ENCODE measurements at places on chromosomes 1 and 21.

GRCh38 chr1:160789051-160789701, 6.8 kb upstream of the LY9 start:
- DNase-seq, result no peak

- DNase-seq, result no peak
Observed at GRCh38 chr1:103180660-103181059, 72.3 kb upstream of the COL11A1 start.

DNA sequence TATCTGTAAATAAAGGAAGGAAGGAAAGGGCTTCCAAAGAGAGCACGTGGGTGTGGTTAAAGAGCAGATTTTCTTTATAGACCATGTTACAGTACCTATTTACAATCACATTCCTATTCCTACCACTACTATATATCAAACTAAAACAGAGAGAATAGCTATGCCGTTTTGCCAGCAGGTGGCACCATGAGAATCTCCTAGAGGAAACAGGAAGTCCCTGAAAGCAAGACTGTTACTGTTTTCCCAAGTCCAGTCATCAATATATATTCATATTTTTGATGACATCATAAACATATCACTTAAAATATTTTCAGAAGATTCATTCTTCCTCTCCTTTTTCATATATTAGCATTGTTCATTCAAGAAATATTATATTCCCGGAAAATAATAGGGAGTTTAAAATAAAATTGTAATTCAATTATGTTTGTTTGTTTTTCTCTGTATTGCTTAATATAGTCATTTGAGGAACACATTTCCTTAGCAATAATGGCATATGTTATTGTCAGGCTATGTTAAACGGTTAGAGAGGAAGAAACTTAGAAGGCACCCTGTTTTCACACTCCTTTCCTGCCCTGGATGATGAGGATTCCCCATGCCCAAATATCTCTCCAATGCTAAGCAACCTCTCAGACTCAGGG, 6.6 kb downstream of the CCDC190 start:
- DNase-seq, result no peak

DNA sequence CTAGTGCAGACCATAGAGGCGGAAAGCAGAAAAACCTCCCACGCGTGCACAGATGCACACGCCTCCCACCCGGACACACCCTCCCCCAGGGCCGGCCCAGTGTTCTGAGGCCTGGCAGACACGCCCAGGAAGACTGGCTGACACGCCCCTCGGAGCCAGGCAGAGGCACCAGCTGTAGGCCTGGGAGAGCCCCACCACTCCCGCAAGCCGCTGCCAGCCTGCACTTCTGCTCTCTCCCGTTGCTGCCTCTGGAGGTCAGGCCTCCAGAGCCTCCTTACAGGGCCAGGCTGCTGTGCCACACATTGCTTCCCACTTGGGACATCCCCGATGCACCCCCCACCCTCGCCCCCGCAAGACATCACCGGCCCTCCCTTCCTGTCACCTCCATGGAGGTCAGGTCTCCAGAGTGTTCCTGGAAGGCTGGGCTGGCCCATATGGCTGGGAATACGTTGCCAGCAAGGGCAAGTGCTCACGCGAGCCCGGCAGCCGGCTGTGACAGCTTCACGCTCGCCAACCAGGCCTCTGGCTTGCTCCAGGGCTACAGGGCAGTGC, 40.4 kb downstream of the CASZ1 start:
- peak; percentile 65 for DNase-seq

DNA sequence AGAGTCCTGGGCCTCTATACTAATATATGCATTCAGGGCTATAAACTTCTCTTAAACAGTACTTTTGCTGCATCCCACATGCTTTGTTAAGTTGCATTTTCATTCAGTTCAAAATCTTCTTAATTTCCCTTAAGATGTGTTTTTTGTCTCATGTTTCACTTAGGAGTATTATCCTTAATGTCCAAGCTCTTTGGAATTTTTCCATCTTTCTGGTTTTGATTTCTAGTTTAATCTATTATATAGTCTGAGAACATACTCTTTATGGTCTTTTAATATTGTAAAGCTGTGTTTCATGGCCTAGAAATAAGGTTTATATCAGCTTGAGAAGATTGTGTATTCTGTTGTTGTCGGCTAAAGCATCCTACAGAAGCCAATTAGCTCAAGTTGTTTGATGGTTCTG, 1041.8 kb downstream of the PLA2G4A start:
- no peak for DNase-seq

GRCh38 chr1:81920886-81921285, 120.2 kb downstream of the ADGRL2 start:
- no peak for DNase-seq

- DNase-seq, result no peak
Observed at GRCh38 chr1:206463137-206463536, 7.1 kb upstream of the IKBKE start.

DNA sequence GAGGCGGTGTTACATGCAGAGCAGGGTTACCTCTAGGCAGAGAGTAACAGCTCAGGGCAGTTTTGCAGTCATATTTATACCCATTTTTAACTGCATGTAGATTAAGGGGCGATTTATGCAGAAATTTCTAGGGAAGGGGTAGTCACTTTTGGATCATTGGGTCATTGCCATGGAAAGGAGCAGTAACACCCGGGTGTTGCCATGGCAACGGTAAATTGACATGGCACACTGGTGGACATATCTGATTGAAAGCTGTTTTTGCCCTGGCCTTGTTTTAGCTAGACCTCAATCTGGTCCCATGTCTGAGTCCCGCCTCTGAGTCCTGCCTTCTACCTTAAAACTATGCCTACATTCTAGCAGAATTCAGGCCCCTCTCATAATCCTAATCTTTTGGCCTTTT, 11.8 kb upstream of the USP1 start:
- DNase-seq, result no peak

DNA sequence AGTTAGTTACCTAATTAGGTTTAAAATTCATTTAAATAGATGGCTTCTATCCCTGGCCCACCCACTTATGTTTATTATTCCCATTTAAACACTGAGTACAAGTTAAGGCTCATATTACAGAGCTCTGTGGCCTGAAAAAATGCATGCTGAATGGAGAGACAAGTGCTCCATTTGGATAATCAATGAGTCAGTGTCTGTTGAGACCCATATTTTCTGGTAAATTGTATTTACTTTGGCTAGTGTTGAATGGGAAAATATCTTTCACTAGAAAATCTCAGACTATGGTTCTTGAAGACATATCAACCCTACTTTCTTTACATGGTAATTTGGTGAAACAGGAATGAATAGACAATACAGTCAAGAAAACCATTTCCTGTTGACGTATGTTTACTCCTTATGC, 356.0 kb downstream of the S1PR1 start:
- no peak for DNase-seq

- no peak for DNase-seq
Observed at GRCh38 chr1:28249866-28250295, 9.4 kb upstream of the SESN2 start.

- no peak for DNase-seq
Observed at GRCh38 chr1:93817819-93818569, 61.0 kb downstream of the DNTTIP2 start.

DNA sequence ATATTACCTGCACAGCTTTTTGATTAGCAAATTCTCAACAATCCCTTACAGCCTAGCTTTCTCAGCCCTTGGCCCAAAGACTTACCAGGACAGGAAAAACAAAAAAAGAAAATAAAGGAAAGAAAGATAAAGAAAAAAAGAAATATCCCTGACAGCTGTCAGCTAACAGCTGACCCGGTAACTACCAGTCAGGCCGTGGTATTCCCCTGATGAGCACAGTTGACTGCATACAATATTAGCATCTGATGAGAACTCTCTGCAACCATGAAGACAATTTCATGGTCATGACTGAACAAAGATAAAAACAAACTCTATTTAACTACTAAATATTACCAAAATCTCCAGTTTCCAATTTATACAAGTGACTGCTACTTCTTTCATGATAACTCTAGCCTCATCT, 798.8 kb downstream of the PLA2G4A start:
- no peak for DNase-seq

GRCh38 chr1:27690183-27690582, 18.2 kb upstream of the IFI6 start:
- no peak for DNase-seq

DNA sequence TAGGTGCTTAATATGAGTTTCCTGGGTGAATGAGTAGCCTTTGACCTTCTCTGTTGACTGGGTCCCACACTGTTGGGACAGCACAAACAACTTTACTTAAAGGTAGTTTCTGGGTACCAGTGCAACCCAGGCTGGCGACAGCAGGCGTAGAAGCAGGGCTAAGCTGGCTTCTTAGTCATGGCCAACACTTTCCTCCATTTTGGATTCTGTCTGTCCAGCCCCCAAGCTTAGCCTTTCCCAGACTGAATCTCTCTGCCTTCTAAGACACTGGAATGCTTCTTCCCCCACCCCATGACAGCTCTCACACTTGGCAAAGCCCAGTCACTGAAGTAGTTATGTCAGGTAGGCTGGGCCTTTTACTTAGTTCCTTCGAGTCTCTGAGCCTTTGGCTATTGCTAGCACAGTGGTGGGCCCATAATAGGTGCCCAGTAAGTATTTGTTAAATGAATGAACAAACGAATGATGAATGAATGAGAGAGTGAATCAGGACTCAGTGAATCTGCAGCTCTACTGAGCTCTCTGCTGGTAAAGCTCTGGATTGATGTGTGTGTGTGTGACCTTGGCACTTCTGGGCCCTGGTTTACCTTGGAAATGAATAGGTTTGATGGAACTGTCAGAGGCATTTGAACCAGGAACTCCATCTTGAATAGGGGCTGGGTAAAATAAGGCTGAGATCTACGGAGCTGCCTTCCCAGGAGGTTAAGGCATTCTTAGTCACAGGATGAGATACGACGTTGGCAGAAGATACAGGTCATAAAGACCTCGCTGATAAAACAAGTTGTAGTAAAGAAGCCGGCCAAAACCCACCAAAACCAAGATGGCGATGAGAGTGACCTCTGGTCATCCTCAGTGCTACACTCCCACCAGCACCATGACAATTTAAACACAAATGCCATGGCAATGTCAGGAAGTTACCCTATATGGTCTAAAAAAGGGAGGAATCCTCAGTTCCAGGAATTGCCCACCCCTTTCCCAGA, 37.4 kb upstream of the ID3 start:
- DNase-seq, result no peak

- DNase-seq, result peak; percentile 63
Observed at GRCh38 chr21:45981151-45982091, at the start of gene COL6A1. COL6A1 (plus strand) TSS chr21:45981770; CDS start chr21:45981851, 81 bp downstream.

GRCh38 chr1:82837766-82838465, 1037.2 kb downstream of the ADGRL2 start:
- DNase-seq, result no peak

- no peak for DNase-seq
Observed at GRCh38 chr1:211526101-211526500, 34.1 kb upstream of the RD3 start.
